ENCODE measurements at places on chromosomes 7 and 10.

GRCh38 chr7:151174246-151175046 is 7.0 kb upstream of the GBX1 start:
- DNase-seq = no peak

GRCh38 chr7:132311733-132312132 is 264.5 kb downstream of the PLXNA4 start:
- no peak for DNase-seq

DNA sequence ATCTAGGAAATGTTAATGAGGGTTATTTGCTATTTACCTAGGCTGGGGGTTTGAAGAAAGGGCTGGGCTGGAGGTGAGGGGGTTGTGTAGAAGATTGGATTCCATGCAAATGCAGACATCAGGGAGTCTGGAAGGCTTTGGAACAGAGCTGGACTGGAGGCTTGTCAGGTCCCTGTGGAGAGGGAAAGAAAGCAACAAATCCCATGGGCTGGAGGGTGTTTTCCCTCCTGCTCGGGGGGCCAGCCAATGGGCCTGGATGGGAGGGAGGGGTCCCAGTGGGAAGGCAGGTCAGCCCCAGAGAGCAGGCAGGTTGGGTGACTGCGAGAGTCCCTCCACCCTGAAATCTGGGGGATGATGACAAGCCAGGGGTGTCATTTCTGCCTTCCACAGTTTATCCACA is 431.8 kb downstream of the RPS24 start:
- no peak for DNase-seq

DNA sequence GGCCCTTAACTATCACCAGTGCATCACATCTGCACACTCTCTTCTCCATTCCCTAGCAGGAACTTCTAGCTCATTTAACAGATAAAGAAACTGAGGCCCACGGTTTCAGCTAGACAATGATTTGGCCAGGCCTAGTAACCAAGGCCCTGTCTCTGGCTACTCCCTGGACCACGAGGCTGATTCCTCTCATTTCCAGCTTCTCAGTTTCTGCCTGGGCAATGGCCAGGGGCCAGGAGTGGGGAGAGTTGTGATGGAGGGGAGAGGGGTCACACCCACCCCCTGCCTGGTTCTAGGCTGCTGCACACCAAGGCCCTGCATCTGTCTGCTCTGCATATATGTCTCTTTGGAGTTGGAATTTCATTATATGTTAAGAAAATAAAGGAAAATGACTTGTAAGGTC is 13.5 kb downstream of the AQP1 start:
- no peak for DNase-seq

- DNase-seq = no peak
Observed at GRCh38 chr7:69895446-69895845, 297.2 kb downstream of the AUTS2 start.

- DNase-seq = no peak
Observed at GRCh38 chr7:8384901-8385300, 48.5 kb upstream of the NXPH1 start.

GRCh38 chr7:1664711-1665548 is 5.1 kb upstream of the ELFN1 start:
- DNase-seq = peak; percentile 53

DNA sequence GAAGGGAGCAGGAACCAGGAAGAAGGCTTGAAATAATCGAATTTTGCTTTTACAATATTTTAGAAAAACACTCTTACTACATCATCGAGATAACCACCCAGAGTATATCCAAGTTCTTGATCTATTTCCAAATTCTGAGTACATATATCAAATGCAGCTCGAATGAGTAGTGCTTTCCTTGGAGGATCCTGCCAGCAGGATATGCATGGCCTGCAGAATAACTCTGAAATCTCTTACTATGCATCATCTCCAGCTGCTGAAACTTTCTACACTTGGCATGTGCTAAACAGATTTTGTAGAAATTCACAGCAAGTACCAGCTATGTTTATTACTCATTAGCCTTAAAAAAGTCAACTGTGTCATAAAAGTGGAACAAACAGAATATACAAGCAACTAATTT is 44.0 kb upstream of the ANK3 start:
- DNase-seq = no peak

- peak; percentile 44 for DNase-seq
Observed at GRCh38 chr7:114530057-114530611, 115.5 kb downstream of the FOXP2 start.

GRCh38 chr10:30227481-30227880 is 121.6 kb downstream of the MTPAP start:
- no peak for DNase-seq

GRCh38 chr7:21194936-21195335 is 232.9 kb upstream of the SP4 start:
- no peak for DNase-seq

GRCh38 chr10:89295597-89295996 is 6.2 kb upstream of the IFIT2 start:
- DNase-seq = no peak

DNA sequence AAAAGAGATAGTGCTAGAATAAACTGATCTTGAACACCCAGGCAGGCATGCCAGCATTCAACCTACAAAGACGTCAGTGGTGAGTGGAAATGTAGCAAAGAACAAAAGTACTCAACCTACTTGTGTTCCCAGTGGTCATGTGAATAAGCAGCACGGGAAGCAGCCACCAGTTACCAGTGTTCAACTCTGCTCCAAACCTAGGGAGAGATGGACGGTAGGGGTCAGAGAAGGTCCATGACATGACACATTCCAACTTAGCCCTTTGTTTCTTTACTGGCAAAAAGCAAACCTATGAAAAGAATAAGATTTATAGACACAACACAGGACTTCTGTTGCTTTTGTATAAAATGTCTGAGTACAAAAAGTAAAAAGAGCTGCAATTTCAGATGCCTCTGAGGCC is 511.4 kb downstream of the XPNPEP1 start:
- no peak for DNase-seq

DNA sequence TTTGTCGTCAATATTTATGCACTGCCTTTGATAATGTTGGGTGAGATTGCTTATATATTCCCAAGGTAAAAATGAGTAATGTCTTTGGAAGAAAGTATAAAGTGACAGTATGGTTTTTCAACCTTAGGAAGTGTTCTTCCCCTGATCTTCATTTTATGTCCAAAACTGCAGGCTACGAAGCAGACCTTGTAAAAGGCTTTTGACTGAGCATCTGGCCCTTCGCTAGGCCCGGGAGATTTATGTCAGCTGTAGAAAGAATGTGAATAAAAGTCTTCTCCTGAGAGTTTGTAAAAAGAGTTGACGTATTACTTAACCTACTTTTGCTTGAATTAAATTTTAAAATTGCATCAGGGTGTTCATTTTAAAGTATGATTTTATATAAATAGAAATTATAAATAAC is 116.8 kb downstream of the CPED1 start:
- DNase-seq = no peak

- DNase-seq = no peak
Observed at GRCh38 chr7:44288811-44289340, 36.5 kb downstream of the CAMK2B start.

DNA sequence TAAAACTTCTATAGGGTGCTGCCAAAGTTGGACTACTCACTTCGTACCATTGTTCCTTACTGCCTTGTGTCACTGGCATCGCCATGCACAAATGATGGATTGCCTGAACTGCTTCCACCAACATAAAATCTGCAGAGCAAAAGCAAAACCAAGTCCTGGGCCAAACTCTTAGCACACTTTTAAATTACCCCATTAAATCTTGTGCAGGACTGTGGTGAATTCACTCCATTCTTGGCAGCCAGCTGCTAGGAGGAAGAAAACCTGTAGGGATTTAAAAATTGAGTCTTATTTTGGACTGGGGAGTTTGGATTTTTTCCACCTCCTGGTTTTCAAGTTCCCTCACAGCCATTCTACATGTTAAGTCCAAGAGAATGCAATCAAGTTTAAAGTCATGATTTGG is 646.9 kb downstream of the SORCS3 start:
- no peak for DNase-seq

DNA sequence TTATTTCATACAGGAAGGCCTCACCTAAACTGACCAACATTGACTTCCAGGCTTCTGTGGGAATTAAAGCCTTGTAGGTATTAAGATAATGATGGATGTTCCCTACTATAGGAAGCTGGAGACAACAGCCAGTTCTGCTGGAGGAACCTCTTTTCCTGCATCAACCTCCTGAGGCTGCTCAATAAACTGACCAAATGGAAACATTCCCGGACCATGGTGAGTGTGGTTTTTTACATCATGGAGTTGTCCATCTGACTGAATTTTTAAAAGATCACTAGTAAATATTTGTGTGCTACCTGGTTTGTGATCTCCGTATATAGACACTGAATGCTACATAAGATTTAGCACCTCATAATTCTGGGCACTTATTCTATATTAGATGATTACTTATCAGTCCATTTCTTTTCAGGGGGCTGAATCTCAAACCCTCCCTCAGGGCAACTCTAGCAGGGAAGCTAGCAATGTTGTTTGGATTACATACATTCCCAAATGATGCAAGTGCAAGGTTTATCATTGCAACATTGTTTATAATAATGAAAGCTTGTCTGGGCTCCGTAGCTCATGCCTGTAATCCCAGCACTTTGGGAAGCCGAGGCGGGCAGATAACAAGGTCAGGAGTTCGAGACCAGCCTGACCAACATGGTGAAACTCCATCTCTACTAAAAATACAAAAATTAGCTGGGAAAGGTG is 21.5 kb upstream of the SMKR1 start:
- no peak for DNase-seq

- DNase-seq = no peak
Observed at GRCh38 chr10:17784688-17785087, 24.5 kb upstream of the MRC1 start.

DNA sequence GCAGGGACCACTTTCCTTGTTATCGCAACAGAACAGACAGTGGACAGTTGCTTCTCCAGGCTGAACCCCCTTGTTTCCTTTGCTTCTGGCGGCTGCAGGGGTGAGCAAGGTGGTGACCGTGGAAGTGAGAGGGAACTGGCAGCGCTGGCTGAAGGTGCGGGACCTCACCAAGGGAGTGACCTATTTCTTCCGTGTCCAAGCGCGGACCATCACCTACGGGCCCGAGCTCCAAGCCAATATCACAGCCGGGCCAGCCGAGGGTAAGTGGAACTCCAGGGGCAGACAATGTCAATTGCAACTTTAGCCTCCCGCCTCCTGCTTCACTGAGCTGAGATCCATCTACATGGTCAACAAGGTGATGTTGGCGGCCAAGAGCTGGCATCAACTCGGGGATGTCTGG is 462.1 kb upstream of the FOXK1 start:
- no peak for DNase-seq

DNA sequence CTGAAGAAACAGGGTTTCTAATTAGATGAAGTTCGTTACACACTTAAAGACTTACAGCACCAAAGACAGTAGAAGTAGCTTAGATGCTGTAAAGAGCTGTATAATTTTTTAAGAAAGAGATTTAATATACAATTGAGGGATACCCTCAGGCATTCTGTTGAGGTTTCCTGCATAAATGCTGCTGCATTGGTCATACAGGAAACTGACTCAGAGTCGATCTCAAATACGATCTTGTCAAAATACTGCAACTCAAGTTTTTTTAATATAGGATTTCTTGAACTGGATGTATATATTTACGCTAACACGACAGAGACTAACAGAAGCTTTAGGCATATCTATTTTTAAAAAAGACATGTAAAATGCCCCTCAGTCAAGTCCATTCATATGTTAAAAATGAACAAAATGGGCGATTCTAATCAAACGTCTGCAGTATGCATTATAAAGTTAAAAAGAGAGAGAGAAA is 2.4 kb upstream of the ARID5B start:
- no peak for DNase-seq

DNA sequence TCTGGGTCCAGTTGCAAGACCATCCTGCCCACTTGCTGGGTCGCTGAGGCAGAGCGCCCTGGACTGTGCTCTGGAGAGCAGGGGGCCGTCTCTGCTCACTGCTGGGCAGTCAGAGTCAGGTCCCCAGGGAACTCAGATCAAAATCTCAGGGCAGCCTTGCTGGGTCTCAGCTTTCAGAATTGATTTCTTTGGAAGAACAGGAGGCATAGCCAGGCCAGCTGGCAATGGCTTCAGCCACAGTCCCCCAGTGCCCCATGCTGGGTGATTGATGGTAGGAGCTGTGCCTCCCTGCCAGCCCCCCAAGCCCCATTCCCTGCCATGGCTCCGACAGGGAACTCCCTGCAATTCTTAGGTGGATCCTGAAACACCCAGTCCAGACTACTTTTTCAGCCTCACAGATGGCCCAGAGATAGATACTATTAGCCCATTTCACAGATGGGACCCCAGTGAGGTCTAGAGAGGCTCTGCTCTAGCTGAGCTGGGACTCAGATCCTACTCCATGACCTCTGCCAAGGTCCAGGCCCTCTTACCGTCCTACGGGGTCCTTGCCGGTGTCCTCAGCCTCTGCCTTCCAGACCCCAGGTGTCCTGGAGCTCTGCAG is 467 bp downstream of the MMRN2 start:
- no peak for DNase-seq

DNA sequence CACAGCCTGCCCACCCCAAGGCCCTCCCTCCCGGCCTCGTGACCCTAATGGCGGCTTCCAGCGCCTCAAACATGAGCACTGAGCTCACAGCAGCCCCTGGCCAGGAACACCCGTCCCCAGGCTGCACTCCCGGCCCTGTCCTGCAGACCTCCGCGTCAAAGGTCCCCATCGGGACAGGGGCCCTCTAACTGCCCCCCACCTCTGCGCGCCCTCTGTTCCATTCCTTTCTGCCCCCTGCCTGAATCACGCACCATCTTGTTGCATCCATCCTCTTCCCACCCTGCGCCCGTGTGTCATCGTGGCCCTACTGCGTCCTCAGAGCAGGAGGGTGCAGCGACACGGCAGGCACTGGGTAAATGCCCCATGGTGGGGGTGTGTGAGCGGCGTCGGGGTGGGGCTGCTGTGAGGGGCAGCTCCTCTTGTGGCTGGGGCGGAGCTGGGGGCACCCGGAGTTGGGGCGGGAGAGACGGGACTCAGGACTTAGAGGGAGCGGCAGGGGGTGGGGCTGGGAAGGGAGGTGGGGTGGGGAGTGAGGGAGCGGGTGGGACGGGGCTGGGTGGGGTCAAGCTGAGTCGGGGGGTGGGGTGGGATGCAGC is 13.4 kb downstream of the SLC29A4 start:
- no peak for DNase-seq

- peak; percentile 9 for DNase-seq
Observed at GRCh38 chr10:52215745-52216361, 98.2 kb upstream of the DKK1 start.

DNA sequence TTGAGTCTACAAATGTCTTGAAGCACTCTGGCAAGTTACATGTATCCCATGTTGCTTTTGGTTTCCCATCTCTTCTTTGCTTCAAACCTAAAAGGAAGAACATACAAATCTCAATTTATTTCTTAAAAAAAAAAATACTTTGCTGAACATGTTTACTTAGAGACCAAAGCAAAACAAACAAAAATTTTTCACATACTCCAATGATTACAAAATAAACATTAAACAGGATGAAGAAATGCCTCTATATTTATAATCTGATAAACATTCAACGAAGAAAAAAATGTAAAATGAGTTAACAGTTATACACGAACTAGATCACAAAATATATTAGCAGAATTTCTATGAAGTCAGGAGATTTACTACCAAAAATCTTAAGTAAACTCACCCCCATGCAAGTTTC is 31.3 kb downstream of the FAM204A start:
- DNase-seq = no peak

- no peak for DNase-seq
Observed at GRCh38 chr10:110239892-110240291, 32.5 kb downstream of the MXI1 start.
